ENCODE measurements at places on chromosomes 5 and 9. TPM values are rescaled to one million over a fixed set of nuclear protein-coding genes. Genes with fewer than 3 reads are reported as not detected.

TCERG1 gene
- 51.8 TPM for polyA plus RNA-seq

CATSPER3 gene
- 0.10 TPM for polyA plus RNA-seq

WDR31 gene
- polyA plus RNA-seq: 2.3 TPM

CCDC127 gene
- 4.6 TPM for polyA plus RNA-seq

NACC2 gene
- polyA plus RNA-seq: 6.6 TPM

Data from keratinocyte (primary cell).